ENCODE measurements at places on chromosomes 6 and 20.

DNA sequence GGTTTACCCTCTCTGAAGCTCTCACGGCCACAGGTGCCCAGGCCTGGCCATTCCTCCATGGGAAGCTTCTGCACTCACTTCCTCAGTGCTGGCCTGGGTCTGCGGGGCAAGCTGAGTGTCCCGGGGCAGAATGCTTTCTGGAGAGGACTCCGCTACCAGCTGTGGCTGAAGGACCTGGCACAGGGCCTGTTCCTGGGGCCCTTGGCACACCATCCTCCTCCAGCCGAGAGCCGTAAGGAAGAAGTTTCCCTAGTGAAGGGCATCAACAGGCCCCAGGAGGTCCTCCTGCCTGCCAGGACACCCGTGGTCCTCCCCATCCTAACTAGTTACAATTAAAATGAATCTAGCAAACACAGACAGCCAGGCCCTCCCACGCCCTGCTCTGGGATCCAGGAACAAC, 14.0 kb upstream of the KCNK15 start:
- no peak for DNase-seq

DNA sequence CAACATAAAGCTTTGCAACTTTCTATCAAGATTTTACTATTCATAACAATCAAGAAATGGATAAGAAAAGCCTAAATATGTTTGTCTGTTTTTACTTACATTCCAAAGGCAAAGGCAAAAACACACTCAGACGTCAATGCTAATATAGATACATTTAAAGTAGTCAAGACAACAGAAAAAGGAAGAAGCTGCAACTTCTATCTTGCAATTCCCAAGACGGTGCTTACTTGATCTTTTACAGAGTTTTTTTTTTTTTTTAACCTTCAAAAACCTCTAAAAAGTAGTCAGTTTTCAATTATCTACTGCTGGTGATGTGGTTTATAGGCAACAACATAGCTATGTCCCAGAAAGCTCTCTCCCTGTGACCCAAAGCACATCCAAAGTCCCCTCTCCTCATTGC, 58.1 kb downstream of the EPB41L2 start:
- DNase-seq = no peak

DNA sequence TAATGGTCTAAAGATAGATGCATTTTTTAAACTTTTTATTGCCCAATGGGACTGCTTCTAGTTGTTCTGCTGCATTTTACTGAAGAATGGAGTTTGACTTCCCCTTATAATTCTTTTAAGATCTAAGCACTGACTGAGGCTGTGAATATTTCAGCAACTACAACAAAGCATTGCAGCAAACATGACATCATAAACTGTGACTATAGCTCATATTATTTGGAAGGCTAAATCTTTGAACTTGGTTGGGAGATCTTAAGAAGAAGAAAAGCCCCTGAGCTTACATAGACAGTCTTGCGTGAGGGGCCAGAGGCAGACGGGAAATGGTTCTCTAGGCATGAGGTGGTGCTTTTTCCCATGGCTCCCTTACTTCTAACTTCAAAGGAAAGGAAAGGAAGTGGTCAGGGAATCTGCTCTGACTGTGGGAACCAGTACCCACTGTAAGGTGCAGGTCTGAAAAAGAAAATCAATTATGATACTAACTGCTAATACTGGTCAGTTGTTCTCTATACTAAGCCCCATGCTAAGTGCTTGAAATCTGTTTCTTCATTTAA, 14.8 kb downstream of the HEY2 start:
- DNase-seq = no peak

GRCh38 chr20:23029324-23029723, 5.8 kb upstream of the SSTR4 start:
- DNase-seq = no peak

DNA sequence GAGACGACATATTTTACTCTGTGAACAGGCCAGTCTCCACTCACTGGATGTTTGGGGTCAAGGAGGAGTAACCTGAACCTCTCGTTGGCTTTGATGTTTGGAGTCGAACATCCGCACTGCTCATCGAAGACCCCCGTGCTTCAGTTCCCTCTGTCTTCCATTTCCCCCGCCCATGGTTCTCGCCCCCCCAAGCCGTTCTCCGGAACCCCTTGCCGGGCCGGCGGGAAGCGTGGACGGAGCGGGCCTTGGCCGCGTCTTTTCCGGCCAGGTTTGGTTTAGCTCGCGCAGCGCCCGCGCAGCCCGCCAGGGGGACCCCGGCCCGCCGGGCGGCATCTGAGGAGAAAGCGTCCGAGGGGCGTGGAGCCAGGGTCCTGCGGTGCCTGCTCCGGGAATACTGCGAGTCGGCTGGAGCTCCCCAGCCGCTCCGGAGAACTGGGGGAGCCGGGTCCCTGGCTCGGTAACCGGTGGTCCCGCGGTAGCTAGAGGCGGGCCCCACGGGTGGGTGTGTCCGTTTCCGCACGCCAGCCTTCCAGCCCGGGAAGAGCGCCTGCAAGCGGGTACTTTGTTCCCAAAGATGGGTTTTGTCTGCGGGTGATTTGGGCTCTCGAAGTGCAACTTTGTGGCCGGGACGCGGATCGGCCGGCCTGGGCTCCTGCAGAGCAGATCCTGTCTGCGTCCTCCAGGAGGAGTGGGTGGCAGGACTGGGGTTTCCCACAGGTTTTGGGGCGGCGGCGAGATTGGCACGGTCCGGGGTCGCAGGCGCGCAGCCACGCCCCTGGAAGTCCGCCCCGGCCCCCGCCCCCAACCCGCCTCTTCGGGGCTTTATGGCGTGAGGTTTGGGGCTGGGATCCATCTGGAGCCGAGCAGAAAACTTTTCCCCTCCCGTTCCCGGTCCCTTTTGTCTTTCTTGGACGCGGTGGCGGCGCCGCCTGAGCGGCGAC, at the start of gene TMEM200A:
TMEM200A (plus strand) TSS at position 852 of the 941 bp plus-strand sequence. CDS start 74,406 bp downstream, outside the sequence.
- DNase-seq = peak; percentile 59

- DNase-seq = no peak
Measured at GRCh38 chr20:62655282-62656196, 13.2 kb downstream of the SLCO4A1 start.

DNA sequence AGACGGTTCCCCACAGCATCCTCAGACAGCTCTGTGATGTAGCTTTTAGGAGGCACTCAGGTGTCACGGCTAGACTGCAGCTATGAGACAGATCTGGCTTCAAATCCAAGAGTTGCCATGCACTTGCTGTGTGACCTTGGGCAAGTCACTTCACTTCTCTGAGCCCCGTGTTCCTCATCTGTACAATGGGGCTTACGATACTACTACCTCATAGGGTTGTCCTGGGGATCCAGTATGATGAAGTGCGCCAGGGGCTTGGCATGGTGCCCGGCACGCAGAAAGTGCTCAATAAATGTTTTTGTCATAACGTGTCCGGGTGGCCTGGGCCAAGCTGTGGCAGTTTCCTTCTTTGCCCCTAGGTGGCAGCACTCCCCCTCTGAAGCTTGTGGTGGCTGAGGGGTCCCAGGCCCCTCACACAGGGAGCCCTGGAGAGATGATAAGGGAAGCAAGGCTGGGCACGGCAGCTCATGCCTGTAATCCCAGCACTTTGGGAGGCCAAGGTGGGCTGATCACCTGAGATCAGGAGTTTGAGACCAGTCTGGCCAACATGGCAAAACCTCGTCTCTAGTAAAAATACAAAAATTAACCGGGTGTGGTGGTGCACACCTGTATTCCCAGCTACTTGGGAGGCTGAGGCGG, 19.1 kb upstream of the CHMP4B start:
- DNase-seq = no peak

DNA sequence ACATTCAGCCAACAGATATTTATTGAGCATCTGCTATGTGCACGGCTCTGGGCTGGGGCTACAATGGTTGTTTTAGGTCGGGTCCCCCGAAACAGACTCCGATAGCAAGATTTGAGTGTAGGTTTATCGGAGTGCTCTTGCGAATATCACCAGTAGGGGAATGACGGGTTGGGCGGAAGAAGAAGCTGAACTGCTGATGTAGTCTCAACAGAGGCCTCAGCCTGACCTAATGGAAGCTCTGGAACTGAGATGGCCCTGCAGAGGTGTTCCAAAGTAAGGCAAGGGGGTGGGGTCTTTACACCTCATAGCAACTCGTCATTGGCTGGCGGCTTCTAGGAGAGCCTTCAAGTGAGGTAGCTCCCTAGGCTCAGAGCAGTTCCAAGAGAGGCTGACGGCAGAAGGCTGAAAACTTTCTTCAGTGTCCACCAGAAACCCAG, 1.1 kb downstream of the L3MBTL1 start:
- peak; percentile 19 for DNase-seq

DNA sequence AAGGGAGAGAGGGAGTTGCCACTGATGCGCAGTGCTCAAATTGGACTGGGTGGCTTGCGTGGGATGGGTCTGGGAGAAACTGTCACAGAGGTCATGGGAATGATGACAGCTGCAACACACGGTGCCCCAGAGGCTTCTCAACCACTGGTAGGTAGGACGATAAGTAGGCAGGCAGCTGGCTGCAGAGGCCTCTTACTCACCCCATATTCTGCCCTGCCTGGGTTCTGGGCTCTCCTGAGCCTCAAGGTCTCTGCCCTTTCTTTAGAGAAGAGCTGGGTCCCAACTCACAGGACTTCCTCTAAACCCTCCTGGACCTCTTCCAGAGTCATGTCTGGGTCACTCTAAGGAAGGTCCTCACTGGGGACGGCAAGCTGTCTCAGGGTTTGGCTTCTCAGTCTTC, 37.2 kb upstream of the RNF24 start:
- DNase-seq = no peak

- no peak for DNase-seq
Measured at GRCh38 chr6:72972579-72972978, 252.7 kb downstream of the KHDC1L start.

- DNase-seq = no peak
Measured at GRCh38 chr20:2279253-2279779, 16.5 kb upstream of the TGM3 start.

DNA sequence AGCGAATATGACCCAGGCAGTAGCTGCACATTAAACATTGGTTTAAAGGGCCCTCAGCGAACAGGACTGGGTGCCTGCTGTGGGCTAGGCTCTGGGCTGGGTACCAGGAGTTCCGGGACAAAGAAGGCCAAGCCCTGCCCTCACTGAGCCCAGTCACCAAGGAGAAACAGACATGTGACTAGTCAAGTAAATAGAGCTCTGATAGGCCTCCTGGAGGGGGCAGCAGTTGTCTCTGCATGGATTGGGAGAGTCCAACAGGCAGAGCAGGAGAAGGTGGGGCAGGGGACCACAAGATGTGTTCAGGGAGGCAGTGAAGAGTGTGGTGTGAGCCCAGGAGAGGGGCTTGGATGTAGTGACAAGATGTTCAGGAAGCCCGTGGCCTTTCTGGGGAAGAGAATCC, 3.1 kb downstream of the HM13 start:
- DNase-seq = peak; percentile 65

DNA sequence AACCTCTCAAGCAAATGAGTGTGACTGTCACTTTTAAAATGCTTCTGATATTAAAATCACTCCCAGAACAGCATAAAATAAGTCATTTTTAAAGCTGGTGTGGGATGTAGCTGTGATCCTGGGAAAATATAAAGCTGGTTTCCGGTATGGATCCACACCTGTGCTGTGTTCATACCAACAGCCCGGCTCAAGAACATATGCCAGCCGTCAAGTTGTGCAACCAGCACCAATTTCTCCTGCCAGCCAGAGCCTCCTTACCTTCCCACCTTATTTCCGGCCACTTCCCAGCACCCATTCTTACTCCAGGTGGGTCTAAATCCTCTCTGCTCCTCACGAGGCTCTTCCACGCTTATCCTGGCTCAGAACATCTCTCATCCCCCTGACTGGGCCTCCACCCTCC, 50.9 kb upstream of the RPS6KA2 start:
- DNase-seq = no peak

DNA sequence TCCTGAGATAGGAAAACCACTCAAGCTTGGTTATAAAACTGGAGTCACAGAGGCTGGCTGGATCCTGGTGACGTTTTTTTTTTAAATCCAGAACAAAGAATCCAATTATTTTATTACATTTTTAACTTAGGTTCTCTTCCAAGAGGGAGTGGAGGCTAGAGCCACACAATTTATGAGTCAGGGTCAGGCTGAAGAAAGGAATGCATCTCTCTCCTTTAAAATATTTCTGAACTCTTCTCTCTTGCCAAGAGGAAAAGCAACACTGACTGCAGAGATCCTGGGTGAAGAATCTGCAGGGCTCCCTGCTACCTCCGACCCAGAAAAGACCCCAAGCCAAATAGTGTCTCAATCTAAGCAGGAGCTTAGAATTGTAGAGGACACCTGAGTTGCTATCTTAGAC, 88.5 kb upstream of the SSTR4 start:
- DNase-seq = no peak

GRCh38 chr6:11201015-11201414, 31.5 kb downstream of the NEDD9 start:
- DNase-seq = no peak

DNA sequence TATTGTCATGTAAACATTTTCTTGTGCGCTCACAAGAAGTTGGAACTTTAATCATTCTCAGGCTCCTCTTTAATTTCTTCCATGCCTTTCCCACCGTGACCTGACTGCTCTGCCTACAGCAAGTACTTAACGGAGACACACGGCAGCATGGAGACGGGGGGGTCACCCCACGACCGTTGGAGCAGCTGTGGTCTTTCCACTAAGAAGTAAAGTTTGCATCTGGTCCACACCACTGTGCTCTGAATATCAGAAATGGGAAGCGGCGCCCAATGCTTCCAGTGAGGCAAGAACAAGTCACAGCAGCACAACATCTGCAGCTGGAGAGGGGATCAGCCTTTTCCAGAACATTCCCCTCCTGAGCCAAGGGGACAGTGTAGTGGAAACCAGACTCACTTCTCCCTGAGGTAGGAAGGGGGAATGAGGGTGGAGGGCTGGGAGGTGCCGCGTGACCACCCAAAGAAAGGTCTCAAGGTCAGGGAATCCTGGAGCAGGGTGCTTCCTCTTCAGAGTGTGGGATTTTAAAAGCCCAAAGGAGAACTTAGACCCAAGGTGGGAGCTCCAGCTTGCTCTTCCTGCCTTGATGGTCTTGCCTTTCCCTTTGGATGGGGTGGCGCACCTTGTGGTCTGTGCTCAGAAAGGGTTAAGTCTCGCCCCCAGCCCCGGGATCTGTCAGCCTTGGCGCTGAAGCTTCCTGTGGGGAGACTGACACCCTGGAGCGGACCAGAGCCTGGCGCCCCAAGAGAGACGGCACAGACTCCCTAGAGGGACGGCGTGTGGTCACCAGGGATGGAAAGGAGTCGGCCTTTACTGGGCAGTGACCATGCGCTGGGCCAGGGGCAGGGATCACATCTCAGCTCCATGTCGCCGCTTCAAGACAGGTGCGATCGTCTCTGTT, 25.6 kb upstream of the SMOC2 start:
- DNase-seq = no peak

- DNase-seq = no peak
Measured at GRCh38 chr6:165383323-165383722, 73.9 kb upstream of the C6orf118 start.

GRCh38 chr6:32613475-32613874, 23.7 kb upstream of the HLA-DQA1 start:
- DNase-seq = no peak

Measured in NCI-H526 (cell line).